ENCODE measurements at places on chromosomes 3 and 15.
A peak's percentile ranks its signal among the peaks of the same experiment; 100 is the strongest.

DNA sequence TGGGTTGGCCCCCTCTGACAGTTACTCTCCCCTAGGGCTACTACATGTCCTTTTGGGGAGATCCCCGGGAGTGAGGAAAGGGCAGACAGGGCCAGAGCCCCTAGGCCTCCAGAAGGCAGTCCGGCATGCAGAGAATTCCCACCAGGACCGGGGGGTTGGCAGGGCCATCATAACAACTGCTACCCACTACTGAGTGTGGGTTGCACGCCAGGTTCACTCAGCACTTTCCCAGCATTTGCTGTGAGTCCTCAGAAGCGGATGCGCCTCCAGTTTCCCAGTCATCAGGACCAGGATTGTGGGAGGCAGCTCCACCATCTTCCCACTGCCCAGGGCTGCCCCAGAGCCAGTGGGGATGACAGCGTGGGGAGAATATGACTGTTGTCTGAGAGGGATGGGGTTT is 51.2 kb upstream of the HERC1 start:
- DNase-seq: no peak

GRCh38 chr3:52892290-52892624 is 5.1 kb downstream of the STIMATE start:
- no peak for DNase-seq

- DNase-seq: peak; percentile 18
These were observed 184.9 kb upstream of the LRRC3B start for GRCh38 chr3:26437678-26438077.

DNA sequence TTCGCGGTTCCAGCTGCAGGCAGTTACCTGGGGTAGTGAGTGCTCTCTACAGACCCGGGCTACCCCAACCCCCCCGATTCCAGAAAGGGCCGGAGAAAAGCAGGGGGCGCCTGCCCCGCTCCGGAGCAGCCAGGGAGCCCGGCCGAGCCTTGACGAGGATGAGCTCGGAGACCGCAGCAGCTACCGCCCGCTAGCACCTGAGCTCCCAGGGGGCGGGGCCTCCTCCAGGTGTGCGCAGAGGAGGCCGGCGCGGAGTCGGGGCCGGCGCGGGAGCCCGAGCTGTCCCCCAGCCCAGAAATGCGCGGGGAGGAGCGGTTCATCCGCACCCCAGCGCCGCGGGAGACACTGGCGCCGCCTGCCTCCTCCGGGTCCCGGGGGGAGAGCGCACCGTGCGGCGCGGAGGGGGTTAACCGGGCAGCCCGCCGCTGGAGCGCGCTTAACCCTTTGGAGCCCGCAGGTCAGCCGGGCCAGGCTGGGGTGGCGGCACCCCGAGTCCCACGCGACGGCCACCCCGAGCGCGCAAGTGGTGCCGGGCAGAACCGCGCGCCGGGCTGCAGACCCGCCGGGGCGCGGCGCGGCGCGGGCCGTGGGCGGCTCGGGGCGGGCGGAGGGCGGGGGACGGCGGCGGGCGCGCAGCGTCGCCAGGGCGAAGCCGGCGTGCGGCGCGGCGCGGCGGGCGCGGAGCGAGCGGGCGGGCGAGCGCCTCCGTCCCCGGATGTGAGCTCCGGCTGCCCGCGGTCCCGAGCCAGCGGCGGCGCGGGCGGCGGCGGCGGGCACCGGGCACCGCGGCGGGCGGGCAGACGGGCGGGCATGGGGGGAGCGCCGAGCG is at the start of gene CACNA1D:
Gene CACNA1D, plus strand, starts transcription at position 649 of the 829 bp plus-strand sequence. CDS start 556 bp downstream, outside the sequence.
- no peak for DNase-seq

DNA sequence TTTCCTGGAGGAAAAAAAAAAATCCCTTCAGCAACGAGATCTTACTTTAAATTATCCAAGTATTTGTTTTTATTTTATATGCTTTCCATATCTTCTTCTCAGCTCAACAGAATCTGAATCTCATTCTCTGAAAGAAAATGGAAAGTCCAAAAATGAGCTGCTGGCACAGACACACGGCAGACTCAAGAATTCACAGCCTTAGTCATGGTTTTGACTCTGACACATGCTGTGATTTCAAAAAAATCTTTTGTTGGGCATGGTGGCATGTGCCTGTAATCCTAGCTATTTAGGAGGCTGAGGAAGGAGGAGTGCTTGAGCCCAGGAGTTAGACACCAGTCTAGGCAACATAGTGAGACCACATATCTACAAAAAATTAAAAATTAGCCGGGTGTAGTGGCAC is 565.0 kb downstream of the MAGI1 start:
- DNase-seq: no peak

Measured in fibroblast of skin of left quadriceps (primary cell).